Stimulated activated CD8-positive, alpha-beta memory T cell treated with anti-CD3 and anti-CD28 coated beads, Interleukin-7, amount 100 ng/mL, for 1 hour (primary cell): ENCODE measurements at places on chromosomes 16 and 17.

- no peak for DNase-seq
Measured at GRCh38 chr17:81083125-81083765, 48.3 kb downstream of the BAIAP2 start.

GRCh38 chr16:25978218-25978617 lies 286.5 kb downstream of the HS3ST4 start:
- DNase-seq = no peak

GRCh38 chr17:35586569-35587073 lies 501 bp upstream of the AP2B1 start:
- DNase-seq = no peak

GRCh38 chr16:23164736-23165135 lies 15.5 kb upstream of the USP31 start:
- DNase-seq = no peak

- no peak for DNase-seq
Measured at GRCh38 chr17:45345554-45346215, 28.9 kb upstream of the MAP3K14 start.

- no peak for DNase-seq
Measured at GRCh38 chr17:18978050-18978449, 26.1 kb downstream of the SLC5A10 start.

DNA sequence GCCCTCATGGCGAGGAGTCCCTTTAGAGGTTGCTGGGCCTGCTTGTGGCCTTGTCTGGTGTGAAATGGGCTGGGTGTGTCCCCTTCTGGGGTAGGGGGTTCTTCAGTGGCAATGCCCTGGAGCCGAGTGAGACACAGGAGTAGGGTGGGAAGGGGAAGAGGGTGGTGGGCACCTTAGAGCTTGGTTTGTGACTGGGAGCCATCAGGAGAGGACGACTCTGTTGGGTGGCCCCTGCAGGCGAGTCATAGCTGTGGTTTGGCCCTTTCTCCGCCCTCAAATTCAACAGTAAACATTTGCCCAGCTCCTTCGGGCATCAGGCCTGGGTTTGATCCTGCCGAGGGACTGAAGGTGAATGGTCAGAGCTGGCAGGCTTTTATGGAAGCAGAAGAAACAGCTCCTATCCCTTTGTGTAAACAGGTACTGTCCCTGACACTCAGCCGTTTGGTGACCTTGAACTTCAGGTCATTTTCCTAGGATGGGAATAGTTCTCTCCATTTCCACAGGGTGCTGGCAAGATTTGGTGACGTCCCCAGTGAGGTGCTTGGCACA lies 2.9 kb downstream of the E4F1 start:
- no peak for DNase-seq

DNA sequence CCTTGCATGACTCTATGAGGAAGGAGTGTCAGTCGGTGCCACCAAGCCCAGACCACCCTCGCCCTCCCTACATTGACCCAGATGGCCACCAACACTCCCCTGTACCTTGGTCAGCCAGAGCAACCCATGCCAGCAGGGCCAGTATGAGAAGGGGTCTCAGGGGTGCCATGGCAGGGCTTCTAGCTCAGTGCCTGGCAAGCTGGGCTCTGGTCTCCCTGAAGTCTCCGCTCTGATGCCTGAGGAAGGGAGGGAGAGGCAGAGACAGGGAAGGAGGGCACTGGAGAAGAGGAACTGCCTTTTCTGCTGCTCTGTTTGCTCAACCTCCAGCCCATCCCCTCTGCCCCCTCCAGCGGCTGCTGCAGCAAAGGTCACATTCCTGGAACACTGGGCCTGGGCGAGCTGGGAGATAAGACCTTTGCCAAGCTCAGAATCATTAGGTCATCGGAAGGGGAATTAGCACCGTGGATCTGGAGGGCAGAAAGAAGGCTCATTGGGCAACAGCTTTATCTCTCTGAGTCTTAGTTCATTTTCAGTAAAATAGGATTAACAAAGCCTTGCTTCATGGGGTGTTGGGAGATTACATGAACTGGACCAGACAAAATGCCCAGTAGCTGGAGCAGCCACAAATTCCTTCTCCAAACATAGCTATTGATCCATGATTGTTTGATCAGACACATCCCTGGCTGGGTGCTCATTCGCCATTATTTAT lies at the start of gene VTN:
Gene VTN, minus strand, starts transcription at position 273 of the 709 bp plus-strand sequence. Its CDS starts 104 bp downstream, at position 169.
- no peak for DNase-seq

GRCh38 chr17:73684183-73684582 lies 39.9 kb upstream of the SDK2 start:
- DNase-seq = no peak

- no peak for DNase-seq
Measured at GRCh38 chr17:11768106-11768505, 169.8 kb downstream of the DNAH9 start.

GRCh38 chr16:85357924-85358505 lies 245.7 kb upstream of the CIBAR2 start:
- no peak for DNase-seq

- no peak for DNase-seq
Measured at GRCh38 chr17:56674401-56674925, 81.0 kb downstream of the NOG start.

DNA sequence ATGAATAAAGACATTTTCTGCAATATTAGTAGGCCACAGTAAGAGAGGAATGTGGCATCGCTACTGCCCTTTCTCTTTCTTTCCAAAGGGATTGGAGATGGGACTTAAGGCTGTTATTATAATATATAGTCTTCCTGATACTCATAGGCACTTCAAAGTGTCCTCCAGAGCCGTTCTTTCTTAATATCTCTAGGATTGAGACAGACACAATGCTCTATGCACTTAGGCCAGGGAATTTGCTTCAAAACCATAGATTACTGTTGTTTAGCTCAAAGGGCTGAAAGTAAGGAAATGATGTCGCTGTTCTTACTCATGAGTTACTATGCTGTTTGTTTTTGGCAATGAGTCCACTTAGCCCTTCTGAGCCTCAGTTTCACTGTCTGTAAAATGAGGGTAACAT lies 590.5 kb downstream of the CDH11 start:
- no peak for DNase-seq

GRCh38 chr17:32307658-32308057 lies 34.3 kb downstream of the C17orf75 start:
- no peak for DNase-seq

- no peak for DNase-seq
Measured at GRCh38 chr16:89476811-89477261, 13.5 kb downstream of the ANKRD11 start.

- DNase-seq = no peak
Measured at GRCh38 chr16:50499254-50499653, 48.9 kb upstream of the NKD1 start.

DNA sequence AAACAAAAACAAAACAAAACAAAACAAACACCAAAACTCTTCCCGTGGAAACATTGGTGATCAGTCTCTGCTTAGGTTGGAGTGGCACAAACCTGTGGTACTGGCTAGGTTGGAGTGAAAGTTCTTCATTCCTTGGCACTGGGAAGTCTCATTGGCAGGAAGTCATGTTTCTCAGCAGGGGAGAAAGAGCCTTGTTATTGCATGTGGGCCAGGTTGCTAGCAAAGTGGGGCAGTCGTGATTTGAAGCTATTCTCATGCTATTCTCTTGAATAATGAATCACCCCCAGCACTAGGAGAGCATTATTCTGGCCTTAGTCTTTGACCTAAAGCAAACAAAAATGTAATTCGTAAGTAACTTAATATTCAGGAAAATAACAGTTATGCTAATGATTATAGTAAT lies 24.3 kb upstream of the B4GALNT2 start:
- no peak for DNase-seq

DNA sequence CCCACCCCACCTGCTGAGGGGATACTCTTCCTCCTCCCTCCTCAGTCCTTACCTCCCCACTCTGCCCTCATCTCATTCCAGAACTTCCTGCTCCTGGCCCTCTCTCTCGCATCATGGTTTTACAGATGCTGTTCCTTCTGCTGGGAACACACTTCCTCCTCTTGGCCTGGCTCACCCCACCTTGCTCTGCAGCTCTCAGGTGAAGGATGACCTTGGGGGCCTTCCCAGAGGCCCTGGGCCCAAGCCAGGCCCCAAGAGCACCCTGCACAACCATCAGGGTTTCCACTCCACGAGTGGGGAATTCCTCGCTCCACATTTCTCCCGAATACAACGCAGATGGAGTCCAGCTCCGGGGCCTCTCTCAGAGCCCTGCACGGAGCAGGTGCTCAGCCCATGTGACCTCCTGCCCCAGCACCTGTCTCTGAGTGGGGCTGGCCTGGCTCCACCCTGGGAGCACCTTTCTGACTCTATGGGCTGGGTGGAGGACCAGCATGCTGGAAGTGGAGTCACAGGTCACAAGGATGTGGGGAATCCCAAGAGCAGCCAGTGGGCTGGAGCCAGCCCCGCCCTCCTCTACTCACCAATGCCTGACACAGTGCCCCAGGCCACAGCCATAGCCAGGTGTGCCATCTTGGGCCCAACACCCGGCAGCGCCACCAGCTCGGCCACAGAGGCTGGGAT lies 4.5 kb downstream of the NTHL1 start:
- no peak for DNase-seq

- DNase-seq = no peak
Measured at GRCh38 chr17:77287432-77288068, 146.8 kb downstream of the SEC14L1 start.

- DNase-seq = no peak
Measured at GRCh38 chr17:63571632-63572310, 21.5 kb downstream of the DCAF7 start.

GRCh38 chr16:23959072-23959751 lies 123.4 kb downstream of the PRKCB start:
- DNase-seq = no peak
